ENCODE measurements at places on chromosomes 11 and 22.

GRCh38 chr11:68116974-68117373, 4.2 kb downstream of the CHKA start:
- DNase-seq: no peak

GRCh38 chr11:45162916-45163879, 16.8 kb downstream of the PRDM11 start:
- DNase-seq: no peak

GRCh38 chr11:45209891-45210699, 63.7 kb downstream of the PRDM11 start:
- no peak for DNase-seq

DNA sequence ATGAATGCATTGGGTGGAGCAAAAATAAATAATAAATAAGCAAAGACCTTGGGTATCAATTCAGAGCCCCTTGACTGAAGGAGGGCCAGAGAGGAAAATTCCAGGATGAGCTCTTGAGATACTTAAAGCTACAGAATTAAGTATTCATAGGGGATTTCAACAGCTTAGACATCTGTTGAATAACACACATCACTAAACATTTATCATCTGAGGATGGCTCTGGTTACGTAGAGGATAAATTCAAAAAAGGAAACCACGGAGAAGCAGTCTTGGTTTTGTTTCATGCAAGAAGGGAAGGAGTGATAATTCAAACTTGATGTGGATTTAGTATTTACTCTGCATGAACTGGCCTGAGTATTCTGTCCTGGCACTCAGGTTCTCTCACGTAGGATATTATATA, 29.8 kb downstream of the ARHGAP42 start:
- no peak for DNase-seq

DNA sequence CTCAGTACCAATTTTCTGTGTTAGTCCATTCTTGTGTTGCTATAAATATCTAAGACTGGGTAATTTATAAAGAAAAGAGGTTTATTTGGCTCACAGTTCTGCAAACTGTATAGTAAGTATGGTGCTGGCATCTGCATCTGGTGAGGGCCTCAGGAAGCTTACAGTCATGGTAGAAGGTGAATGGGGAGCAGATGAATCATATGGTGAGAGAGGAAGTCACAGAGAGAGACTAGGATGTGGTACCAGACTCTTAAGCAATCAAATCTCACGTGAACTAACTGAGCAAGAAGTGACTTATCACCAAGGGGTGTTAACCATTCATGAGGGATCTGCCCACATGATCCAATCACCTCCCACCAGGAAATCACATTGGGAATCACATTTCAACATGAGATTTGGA, 60.8 kb upstream of the ZBED5 start:
- no peak for DNase-seq

Data from HS-27A (cell line).